ENCODE measurements at places on chromosomes 1 and 21.
A peak's percentile ranks its signal among the peaks of the same experiment; 100 is the strongest.

GRCh38 chr1:63675420-63675931 lies 82.3 kb downstream of the PGM1 start:
- no peak for DNase-seq

- DNase-seq, result peak; percentile 32
Observed at GRCh38 chr1:45299981-45300668, 26.6 kb upstream of the HPDL start.

DNA sequence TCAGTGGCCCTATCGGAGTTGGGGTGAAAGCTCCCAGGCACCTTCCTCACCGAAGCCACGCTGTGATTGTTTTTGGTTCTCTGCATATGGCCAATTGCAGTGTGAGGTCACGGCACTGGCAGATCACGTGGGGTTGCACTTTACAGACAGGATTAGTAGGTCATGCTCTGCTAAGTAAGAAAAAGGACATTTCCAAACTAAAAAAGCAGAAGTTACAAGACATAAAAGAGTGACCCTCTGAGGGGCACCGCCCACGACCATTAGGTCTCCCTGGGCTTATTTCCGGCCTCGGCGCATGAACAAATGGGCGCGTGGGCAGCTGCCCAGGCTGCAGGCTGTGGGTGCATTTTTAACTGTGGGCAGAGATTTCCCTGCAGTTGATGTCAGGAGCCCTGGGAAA lies 2.0 kb downstream of the CAPN9 start:
- DNase-seq, result no peak

- DNase-seq, result no peak
Observed at GRCh38 chr1:47616036-47616435, 178.2 kb downstream of the FOXD2 start.

DNA sequence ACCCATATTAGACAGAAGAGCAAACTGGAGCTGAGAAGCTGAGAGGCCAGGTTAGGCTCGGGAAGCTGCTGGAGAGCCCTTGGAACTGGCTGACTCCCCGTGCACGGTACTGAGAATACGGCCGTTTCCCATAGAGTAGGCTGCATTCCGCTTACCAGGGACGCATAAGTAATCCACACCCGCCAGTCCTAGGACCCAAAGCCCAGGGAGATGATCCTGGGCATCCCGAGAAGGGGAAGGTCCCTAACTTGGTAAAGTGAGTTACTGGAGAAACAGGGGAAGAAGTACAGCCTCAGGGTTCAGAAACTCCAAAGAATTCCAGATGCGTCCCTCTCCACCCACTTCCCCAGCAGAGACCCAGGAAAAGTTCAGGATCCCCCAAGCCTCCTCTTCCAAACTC lies 1.3 kb downstream of the LRRC38 start:
- no peak for DNase-seq

- DNase-seq, result no peak
Observed at GRCh38 chr21:39581414-39581813, 31.3 kb upstream of the B3GALT5 start.

- no peak for DNase-seq
Observed at GRCh38 chr1:212952641-212952976, 2.3 kb downstream of the VASH2 start.

- no peak for DNase-seq
Observed at GRCh38 chr1:224673141-224673540, 57.0 kb downstream of the CNIH3 start.

DNA sequence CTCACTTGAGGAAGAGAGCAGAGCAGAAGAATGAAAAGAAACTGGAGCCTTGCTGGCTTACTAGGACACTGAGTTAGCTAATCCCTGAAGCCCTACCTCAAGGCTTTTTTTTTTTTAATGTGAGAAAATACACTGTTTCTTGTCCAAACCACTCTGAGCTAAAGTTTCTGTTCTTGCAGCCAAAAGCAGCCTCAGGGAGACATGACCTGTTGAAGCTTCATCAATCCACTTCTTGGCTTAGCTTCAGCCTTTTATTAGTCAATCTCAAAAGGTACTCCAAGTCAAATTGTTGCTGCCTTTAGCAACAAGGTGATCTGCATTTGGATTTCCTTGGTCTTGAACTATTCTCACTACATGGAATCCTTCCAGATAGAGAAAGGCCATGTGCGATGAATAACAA lies 33.7 kb downstream of the CCDC185 start:
- DNase-seq, result no peak

- DNase-seq, result no peak
Observed at GRCh38 chr1:222931023-222931422, 116.2 kb downstream of the DISP1 start.

GRCh38 chr1:7420470-7421100 lies 350.5 kb upstream of the VAMP3 start:
- DNase-seq, result no peak

DNA sequence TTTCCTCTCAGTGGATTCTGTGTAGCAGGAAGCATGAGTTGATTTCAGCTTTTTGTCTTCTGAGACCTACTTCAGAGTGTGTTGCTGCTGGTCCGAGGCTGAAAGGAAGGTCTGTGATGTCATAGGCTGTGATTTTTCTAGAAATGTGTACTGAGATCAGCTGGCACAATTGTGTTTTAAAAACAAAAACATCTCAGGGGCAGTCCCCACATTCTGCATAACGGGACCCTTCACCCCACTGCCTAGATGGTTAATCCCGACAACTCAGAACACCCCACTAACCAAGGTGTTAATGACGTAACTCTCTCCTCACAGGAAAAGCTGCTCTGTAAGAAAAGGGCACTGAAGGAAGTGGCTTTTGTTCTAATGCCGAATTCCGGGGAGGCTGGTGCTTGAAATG lies 59.8 kb upstream of the PPP2R5A start:
- DNase-seq, result no peak

DNA sequence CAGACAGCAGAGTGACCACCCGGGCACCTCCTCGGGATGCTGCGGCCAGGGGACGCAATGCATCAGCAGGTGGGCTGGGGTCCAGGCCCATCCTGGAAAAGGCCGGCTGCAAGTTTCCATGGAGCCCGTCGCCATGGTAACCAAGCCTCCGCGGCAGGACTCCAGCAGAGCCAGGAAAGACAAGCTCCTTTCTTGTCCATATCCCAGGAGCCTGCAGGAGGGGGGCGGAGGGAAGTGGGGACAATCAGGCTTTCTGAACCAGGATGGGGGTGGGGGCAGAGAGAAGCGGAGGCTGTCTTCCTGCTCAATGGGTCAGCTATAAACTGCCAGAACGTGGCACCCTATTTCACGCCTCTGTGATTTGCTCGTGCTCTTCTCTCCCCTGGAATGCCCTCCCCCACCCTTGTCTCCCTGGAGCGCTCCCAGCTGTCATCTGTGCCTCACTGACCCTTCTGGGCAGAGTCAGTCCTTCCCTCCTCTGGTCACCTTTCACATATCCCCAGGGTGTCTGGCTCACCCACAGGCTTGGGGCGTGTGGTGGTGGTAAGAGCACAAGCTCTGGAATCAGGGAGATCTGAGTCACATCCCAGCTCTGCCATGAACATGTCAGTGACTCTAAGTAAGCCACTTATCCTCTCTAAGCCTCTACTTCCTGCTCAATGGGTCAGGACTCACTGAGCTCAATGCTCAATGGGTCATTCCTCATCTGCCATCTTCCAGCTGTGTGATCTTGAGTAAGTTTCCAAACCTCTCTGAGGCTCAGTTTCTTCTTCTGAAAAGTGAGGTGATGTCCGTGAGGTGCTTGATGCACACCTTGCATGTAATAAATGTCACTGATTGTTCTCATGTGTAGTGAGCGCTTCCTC lies 58.9 kb upstream of the LAPTM5 start:
- peak; percentile 85 for DNase-seq

- no peak for DNase-seq
Observed at GRCh38 chr1:91916811-91917460, 31.0 kb upstream of the TGFBR3 start.

DNA sequence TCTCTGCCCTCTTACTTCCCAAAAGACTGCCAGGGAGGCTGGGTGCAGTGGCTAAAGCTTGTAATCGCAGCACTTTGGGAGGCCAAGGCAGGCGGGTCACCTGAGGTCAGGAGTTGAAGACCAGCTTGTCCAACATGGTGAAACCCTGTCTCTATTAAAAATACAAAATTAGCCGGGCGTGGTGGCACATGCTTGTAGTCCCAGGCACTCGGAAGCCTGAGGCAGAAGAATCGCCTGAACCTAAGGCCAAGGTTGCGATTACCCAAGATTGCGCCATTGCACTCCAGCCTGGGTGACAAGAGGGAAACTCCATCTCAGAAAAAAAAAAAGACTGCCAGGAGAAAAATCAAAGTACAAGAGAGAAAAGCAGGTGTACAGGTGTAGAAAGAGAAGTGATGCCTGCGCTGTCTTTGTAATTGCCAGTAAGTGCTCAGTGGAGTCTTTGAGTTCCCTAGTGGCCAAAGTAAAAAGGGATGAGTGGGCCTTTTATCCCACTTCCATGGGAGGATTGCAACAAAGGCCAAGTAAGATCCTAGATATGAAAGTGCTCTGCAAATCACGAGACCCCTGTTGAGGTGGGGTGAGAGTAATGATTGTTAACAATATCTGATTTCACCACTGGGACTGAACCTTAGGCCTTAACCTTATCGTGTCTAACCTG lies 94.7 kb upstream of the WNT4 start:
- no peak for DNase-seq

DNA sequence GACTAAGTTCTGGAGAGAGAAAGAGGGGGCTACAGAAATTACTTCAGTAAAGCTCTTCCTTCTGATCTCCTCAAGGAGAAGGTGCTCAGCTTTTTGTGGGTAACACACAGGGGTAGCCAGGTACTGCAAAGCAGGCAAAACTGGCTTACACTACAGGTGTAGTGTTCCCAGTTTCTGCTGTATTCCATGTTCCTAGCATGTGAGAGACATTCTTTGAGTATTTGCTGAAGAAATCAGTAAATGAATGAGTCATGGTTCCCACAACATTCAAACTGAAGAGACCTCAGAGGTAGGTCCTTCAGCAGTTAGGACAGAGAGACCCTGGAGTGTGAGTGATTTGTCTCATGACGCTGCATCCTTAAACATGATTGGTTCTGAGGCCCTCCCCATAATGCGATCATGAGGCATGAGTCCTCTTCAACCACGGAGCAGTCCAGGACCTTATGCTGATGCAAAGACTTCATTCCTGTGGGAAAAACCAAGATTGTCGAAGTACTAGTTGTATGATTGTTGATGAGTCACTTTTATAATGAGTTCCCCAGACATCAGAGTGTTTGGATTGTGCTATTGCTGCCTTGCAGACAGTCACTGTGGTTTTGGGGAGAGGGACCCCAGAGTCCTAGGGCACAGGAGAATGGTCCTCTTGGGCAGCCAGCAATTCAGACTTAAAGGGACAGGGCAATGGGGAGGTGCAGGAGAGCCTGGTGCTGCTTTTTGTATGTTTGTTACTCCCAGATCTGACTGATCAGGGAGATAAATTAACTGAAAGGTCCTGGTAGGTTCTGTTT lies 2.7 kb upstream of the OR10J4 start:
- DNase-seq, result no peak

- DNase-seq, result no peak
Observed at GRCh38 chr1:26811708-26812107, 14.8 kb upstream of the ZDHHC18 start.

- DNase-seq, result no peak
Observed at GRCh38 chr1:24093732-24094131, 18.2 kb downstream of the MYOM3 start.

DNA sequence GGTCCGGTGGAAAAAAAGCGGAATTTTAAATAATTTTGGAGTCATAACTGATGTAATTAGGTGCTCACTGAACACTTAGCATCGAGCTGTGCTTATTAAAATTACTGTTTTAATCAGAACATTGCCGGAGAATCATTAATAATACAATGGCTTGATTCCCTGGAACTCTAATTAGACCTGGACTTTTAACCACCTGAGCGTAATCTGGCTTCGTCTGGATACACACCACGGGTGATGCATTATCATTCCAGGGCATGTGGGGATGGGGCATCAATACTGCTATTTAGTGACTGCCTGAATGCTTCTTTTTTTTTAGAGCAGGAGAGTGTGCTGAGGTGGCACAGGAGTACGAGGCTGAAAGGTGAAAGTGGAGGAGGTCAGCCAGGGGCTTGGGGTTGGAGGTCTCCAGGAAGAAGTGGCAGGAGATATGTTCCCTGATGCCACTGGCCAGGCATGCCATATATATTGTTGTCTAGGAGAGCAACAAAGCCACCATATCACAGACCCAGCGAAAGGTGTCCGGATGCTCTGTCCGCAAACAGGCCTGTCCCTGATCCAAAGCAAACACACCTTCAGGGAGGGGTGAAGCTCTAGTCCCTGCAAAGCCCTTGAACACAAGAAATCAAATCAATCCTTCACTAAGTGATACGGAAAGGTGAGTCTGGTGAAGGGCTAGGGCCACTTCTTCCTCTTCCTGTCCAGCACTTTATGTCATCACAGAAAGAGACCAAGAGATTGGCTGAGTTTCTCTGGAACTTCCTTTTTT lies 125.2 kb downstream of the PLXNA2 start:
- no peak for DNase-seq

Data from anterior cingulate cortex (tissue), 58 donors.